ENCODE measurements at places on chromosomes 2 and 18.

DNA sequence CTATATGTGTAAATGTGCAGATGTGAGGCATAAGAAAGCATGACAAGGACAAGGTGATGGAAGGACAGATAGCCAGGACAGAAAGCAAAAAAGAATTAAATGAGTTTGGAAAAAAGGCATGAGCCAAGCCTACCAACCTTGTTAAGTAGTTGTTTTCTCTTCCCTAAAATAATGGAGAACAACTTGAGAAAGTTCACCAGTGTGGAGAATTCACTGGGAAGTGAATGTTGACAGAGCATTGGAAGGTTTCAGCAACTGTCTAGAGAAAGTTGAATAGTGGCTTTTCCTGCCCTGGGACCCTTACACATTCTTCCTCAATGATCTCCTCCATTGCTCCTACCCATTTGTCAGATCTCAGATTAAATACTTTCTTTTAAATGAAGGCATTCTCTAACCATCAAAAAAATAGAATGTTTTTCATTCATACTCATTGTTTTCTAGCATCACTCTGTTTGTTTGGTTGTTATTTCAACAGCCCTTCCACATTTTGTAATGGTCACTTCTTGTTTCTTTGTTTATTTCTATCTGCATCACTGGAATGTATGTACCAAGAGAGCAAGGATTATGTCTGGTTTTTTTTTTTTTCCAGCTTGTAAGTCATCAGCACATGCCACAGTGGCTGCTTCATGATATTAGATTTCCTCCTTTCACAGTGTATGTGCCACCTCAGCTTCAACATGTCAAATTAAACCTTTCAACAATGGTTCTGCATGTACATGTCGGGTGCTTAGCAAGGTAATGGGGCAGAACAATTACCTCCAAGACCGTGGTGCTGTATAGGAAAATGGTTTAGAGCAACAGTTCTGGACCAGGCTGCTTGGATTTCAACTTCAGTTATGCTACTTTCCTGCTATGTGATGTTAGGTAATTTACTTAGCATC is 586.0 kb upstream of the VRK2 start:
- DNase-seq: no peak

- no peak for DNase-seq
Measured at GRCh38 chr2:228318218-228318617, 136.7 kb upstream of the SPHKAP start.

DNA sequence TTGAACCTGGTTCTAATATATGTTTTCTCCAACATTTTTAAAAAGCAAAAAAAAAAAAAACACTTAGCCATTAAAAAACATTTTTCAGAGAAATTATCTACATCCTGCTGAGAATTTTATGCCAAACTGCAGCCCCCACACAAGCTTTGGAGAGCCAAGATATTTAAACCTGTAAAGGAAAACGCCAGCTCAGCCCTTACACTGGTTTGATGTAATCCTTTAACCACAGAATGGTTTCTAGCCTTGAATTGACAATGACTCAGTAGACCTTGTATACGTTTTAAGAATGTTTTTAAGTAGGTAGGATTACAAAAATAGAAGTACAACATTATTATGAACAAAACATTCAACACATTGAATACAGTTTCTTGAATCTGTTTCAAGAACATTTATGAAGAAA is 113.6 kb downstream of the BABAM2 start:
- no peak for DNase-seq

DNA sequence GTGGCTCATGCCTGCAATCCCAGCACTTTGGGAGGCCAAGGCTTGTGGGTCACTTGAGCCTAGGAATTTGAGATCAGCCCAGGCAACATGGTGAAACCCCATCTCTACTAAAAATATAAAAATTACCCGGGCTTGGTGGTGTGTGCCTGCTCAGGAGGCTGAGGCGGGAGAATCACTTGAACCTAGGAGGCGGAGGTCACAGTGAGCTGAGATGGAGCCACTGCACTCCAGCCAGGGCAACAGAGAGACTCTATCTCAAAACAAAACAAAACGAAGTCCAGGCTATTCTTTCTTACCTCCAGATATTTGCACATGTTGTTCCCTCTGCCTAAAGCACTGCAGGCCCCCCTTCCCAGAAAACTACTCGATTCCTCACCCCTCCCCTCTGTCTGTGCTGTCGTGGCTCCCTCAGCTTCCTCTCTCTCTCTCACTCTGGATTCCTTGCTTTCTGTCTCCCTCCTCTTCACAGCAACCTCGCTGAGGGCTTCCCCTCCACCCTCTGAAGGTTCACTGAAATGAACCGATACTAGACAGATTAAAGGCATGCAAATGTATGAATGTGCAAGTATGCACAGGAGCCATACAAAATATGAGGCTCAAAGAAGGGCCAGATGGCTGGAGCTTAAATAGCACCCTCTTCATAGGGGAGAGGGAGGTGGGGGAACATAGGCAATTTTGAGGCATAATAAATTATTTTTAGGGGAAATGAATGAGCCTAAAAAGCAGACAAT is 18.5 kb downstream of the TMEM177 start:
- no peak for DNase-seq

- DNase-seq: no peak
Measured at GRCh38 chr18:9714266-9715087, 6.4 kb downstream of the RAB31 start.

DNA sequence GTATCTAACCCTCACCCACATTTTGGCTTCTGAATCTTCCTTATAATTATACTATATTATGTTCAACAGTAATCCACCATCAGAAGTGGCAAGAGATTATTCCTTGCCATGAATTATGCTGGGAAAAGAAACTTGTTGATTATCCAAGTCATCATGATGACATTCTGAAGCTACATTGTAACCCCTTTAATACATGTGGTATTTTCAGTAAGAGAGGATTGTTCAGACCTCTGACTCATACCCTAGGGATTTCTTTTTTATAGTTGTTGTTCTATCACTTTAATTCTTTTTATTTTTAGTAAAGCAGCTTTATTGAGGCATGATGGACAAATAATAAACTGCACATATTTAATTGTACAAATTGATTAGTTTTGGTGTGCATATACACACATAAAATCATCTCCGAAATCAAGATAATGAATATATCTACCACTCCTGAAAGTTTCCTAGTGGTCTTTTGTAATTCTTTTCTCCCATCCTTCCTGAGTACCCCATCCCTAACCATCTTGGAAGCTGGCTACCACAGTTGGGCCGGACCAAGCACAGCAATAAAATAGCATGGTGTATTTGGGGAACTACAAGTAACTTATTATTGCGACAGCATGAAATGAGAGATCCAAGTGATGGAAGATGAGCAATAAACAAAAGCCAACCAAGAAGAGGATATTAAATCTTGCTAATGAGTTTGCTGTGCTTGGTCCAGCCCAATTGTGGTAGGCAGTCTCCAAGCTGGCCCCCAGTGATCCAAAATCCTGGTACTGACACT is 159.9 kb downstream of the BARD1 start:
- no peak for DNase-seq
